ENCODE measurements at places on chromosomes 1 and 21.

DNA sequence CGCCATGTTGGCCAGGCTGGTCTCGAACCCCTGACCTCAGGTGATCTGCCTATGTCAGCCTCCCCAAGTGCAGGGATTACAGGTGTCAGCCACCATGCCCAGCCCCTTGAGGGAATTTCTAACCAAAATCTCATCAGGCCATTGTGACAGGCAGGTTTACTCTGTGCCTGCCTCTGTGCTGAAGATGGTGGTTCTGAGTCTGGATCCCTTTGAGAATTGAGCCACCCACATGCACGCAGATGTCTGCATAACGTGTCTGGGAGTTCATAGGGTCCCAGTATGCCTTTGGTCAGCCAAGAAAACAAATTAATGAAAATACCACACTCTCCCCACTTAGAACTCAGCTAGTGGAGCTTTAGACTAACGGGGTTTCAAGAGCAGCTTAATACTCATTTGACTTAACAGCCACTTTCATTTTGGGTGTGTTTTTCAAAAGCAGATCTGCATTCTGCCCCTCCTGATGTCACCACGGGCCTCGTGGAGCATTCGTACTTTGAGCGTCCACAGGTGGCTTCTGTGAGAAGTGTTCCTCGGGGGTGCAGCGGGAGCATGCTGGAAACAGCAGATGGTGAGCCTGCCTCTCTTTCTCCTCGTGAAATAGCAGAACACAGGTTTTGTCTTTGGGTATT is 45.3 kb downstream of the DIP2A start:
- no peak for DNase-seq

DNA sequence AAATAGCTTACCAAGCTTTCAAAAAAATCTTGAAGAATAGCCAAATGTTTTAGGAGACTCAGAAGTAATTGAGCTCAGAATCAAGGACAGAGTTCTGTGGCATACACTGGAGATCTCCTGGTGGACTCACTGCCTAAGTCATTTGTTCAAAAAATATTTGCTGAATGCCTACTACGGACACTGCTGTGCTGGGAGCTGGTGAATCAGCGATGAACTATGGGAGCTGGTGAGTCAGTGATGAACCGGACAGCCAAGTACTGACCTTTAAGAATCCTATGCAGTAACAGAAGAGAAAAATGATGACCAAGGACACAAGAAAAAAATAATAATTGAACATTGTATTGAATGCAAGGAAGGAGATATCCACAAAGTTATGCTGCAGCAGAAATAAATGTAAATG is 717.9 kb upstream of the CXADR start:
- no peak for DNase-seq

- DNase-seq: peak; percentile 72
These were observed 42.7 kb downstream of the HSD3B1 start for GRCh38 chr1:119549719-119550132.

GRCh38 chr1:245972476-245972875 is 534.6 kb downstream of the SMYD3 start:
- DNase-seq: no peak

DNA sequence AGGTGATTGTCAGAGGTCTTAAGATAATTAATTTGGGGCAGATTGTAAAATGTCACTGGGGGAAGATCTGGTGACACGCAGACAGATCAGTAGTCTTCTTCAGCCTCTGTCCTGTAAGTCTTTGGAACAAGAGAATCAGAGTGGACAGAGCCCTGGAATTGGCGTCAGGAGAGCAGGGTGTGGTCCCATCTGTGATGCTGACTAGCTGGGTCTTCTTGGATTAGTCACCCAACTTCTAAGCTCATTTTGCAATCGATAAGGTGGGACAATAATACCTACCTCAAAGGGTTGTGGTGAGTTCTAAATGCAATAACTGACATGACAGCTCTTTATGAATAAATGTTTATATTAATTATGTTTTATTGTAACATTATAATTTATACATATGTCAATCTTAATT is 4.8 kb downstream of the FASLG start:
- DNase-seq: no peak

DNA sequence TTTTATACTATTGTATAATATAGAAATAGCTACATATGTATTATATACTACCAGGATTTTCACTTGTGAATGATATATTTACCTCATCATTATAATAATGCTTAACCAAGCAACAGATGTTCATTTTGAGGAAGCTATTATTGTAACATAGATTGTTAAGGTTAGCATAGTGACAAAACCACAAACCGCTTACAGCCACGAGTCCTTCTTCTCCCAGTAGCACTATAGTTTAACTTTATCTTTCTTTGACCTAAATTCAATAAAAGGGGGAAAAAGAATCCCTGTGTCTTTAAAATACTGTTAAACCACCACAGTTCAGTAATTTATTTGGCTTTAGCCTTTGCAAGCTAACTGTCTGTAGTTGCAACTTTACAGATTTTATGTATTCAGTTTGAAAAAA is 1039.4 kb upstream of the B3GALT2 start:
- DNase-seq: no peak
